NCI-H774 (cell line): ENCODE measurements at places on chromosomes 1 and 21.
A peak's percentile ranks its signal among the peaks of the same experiment; 100 is the strongest.

DNA sequence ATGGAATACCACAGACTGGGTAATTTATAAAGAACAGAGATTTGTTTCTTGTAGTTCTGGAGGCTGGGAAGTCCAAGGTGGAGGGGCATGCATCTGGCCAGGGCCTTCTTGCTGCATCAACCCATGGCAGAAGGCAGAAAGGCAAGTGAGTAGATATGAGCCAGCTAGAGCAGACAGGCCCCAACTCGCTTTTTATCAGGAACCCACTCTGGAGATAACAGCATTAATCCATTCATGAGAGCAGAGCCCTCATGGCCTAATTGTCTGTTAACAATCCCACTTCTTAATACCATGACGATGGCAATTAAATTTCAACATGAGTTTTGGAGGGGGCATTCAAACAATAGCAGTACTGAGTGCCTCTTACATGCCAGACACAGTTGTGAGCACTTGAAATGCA, 87.2 kb upstream of the SOX13 start:
- no peak for DNase-seq

GRCh38 chr1:54355931-54356679, 50.1 kb downstream of the SSBP3 start:
- no peak for DNase-seq

DNA sequence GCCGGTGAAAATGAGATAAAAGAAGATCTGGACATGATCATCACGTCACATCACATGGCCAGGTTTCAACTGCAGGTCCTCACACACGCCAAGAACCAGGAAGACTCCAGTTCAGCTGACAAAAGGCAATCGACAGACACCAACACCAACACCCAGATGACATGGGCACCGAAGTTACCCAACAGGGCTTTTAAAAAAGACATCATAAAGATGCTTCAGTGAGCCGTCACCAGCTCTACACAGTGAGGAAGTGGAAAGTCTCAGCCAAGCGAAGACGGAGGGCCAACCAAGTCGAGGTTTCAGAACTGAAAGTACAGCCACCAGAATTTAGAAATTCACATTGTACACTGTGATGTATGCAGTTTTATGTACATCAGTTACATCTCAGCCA, 154.3 kb upstream of the COL6A1 start:
- DNase-seq, result no peak

DNA sequence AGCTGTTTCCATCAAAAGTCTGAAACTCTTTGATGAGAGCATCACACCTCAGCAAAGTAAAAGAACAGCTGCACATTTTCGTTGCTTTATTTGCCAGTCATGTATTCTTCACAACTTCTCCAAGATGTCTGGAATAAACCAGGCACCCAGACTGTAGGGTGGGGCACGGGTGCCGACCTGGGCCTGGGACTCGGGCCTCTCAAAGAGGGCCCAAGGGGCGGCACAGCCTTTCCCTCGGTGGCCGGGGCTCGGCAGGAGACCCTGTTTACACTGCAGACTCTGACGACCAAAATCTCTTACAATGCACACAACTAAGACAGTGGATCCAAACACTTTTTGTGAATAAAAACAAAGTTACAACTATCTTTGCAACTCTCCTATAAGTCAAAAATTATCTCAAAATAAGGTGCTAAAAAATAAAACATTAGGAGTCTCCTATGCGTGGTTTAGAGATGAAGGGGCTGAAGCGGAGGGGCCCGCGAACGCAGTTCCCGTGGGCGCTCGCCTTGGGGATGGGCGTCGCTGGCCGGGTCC, 696 bp downstream of the LSS start:
- DNase-seq, result no peak

- no peak for DNase-seq
Observed at GRCh38 chr1:77026135-77026534, 158.9 kb downstream of the ST6GALNAC5 start.

DNA sequence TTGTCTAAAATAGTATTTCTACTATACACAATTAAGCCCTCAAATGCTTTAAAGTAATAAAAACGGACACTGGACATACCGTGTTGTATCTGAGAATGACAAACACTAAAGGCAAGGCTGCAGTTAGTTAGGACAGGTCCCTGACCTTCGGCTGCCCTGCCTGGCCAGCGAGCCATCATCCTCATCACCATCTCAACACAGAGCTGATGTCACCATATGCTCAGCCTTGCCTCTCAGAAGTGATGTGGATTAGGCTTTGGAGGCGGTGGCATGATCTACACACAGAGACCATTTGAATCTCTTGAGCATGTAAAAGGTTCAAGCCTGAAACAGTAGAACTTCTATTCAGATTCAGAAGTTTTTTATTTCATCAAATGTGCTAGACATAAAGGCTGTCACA, 244.7 kb downstream of the SDCCAG8 start:
- no peak for DNase-seq

DNA sequence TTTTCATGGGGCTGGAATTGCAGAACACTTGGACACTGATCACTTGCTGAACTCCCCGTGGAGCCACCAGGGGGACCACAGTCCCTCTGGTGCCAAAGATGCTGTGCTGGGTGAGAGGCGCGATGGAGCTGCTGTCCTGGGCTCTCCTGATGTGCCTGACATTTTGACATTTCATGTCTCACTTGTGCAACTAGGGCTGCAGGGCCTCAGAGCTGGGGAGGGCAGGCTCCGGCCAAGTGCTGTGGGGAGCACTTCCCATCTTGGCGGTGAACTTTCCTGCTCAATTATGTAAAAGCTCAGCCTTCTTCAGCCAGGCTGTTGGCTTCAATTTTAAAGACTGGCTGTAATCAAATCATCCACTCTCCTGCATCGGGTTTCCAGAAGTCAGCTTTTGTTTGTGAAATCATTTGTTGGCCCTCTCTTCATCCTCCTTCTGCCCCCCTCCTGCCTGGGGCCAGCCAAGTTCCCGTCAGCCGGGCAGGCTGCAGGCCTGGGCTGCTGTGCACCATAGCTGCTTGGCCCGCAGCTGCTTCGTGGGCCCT, 36.8 kb downstream of the KCNAB2 start:
- DNase-seq, result no peak

DNA sequence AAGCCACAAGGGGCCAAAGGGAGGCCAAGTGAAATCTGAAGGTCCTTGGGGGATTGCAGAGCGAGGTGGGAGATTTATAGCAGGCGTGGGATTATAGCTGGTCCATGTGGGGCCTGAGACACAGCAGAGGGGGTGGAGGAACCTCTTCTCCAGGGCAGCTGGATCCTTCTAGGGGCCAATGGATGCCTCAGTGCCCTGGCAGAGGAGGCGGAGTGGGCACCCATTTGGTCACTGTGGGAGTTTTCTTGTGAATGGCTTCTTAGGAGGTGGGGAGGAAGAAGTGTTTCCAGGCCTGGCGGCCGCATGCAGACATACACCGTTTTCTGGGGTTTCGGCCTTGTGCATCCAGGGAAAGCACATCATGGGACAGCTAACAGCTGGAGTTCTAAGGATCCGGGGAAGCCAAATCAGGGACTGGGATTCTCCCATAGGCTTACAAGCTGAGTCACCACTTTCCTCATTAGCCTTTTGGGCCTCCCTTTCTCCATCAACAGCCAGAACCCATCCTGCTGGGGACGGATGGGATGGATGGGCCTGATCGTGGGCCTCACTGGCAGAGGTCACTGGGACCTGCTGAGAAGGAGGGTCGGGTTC, 76.5 kb downstream of the RHOU start:
- DNase-seq, result no peak

DNA sequence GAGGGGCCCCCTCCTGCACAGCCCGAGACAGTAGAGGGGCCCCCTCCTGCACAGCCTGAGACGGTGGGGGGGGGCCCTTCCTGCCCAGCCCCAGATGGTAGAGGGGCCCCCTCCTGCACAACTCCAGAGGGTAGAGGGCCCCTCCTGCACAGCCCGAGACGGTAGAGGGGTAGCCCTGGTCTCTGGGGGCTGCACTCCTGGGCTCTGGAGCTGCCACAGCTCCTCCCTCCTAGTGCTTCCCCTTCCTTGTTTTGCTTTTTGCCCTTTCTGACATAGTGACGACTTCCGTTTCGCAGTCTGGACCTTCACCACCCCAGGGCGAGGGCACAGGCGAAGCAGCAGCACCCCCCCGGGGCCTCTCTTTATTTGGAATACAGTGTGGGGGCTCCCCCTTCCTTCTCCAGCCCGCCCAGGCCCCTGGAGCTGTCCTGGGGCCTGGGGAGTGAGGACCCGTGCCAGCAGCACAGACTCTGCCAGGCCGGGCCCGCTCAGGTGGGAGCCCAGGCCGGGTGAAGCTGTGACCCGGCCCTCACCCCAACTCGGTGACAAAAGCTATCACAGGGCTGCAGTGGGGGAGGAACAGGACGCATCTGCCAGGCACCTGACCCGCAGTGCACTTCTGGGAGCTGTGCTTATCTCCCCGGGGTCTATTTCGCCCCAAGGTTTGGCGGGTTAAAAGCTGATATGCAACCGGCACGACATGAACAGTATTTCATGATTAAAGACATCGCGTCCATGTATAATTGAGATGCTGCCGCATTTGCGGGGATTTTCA, 1.1 kb upstream of the PRXL2B start:
- peak; percentile 1 for DNase-seq
